ENCODE measurements at places on chromosomes 12 and 14.

- DNase-seq = no peak
These were observed 131.1 kb downstream of the PRKCH start for GRCh38 chr14:61452452-61452851.

- peak; percentile 99 for DNase-seq
These were observed 6.8 kb upstream of the CHD4 start for GRCh38 chr12:6613776-6614512.

DNA sequence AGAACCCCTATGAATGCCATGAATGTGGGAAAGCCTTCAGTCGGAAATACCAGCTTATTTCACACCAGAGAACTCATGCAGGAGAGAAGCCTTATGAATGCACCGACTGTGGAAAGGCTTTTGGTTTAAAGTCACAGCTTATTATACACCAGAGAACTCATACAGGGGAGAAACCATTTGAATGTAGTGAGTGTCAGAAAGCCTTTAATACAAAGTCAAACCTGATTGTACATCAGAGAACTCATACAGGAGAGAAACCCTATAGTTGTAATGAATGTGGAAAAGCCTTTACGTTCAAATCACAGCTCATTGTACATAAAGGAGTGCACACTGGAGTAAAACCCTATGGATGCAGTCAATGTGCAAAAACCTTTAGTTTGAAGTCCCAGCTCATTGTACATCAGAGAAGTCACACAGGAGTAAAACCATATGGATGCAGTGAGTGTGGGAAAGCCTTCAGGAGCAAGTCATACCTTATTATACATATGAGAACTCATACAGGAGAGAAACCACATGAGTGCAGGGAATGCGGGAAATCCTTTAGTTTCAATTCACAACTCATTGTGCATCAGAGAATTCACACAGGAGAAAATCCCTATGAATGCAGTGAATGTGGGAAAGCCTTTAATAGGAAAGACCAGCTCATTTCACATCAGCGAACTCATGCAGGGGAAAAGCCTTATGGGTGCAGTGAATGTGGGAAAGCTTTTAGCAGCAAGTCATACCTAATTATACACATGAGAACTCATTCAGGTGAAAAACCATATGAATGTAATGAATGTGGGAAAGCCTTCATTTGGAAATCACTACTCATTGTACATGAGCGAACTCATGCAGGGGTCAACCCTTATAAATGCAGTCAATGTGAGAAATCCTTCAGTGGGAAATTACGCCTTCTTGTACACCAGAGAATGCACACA lies 22.3 kb downstream of the ZNF268 start:
- DNase-seq = no peak

- no peak for DNase-seq
These were observed 459.4 kb downstream of the ETNK1 start for GRCh38 chr12:23084236-23084995.

GRCh38 chr12:102504871-102505270 lies 24.5 kb upstream of the IGF1 start:
- no peak for DNase-seq

DNA sequence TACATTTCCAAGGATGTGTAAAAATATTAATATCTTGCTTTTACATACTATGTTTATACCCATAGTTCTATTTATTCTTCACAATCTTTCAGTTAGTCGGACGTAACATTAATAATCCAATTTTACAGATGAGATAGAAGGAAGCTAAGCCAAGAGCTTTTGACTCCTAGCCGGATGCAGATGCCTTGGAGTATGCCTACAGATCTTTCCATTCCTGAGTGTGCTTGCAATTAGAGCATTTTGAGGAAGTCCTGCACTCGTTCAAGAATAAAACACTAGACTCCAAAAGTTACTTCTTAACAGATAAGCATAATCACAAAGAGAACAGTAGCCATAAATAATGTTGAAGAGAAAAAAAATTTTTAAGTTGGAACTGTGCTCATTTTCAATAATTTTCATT lies 337.6 kb upstream of the CLEC14A start:
- DNase-seq = no peak

GRCh38 chr14:76237349-76237990 lies 85.7 kb downstream of the GPATCH2L start:
- no peak for DNase-seq

DNA sequence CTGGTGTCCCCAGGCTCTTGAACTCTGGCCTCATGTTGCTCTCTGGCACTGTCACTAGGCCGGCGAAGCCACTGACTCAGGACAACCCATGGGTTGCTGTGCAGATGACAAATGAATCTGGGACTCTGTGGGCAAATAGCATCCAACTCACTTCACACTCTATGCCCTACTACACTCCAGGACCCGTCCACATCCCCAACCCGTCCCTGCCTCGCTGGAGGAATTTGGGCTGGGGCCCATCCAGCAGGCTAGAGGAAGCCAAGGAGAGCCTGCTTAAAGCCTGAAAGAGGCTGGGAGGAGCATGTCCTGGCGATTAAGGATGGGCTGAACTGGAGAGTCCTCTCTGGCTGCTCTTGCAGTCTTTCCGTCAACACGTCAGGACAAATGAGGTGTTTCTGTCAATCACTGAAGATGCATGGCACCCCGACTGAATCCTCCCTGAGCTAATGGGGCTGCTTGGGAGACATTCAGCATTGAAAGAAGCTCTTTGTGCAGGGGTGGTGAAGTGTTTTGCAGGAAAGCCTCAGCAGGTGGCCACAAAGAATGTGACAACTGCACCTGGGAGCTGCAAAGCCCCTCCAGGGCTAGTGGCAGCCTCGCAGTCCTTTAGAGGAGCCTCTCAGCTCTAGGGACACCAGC lies 71.7 kb downstream of the ANO2 start:
- peak; percentile 90 for DNase-seq

GRCh38 chr12:68465227-68465626 lies 133.1 kb upstream of the MDM1 start:
- DNase-seq = no peak

- peak; percentile 73 for DNase-seq
These were observed 35.2 kb downstream of the SCARB1 start for GRCh38 chr12:124828264-124829007.

DNA sequence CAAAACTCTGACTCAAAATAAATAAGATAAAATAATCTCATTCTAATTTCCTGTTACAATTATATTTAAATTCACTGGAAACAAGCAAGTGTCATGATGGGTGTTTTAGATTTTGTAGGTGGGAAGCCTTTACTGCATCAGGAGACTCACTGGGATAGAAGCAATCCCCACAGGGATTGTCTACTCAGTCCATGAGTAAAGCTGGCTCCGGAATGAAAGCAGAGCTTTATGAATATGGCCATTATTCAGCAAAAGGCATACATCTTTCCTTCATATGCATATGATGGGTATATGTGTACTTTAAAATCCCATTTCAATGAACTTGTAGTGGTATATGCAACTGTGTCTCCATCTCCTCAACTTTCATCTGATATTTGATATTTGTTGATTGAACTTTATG lies 25.4 kb upstream of the PPM1H start:
- DNase-seq = no peak

DNA sequence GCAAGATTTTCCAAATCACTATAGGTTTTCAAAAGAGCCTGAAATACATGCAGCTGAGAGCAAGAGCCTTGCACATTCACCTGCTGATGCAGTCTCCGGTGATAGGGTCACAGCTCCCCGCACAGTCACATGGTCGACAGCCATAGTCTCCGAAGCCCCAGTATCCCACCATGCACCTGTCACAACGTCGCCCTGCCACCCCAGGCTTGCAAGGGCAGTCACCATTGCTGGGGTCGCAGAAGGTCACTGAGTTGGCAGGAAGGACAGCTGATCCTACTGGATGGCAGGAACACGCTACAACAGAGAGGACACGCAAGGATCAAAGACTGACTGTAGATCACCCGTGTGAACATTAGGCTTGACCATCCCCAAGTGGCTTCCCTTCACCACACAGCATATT lies 107.1 kb downstream of the NTN4 start:
- no peak for DNase-seq

DNA sequence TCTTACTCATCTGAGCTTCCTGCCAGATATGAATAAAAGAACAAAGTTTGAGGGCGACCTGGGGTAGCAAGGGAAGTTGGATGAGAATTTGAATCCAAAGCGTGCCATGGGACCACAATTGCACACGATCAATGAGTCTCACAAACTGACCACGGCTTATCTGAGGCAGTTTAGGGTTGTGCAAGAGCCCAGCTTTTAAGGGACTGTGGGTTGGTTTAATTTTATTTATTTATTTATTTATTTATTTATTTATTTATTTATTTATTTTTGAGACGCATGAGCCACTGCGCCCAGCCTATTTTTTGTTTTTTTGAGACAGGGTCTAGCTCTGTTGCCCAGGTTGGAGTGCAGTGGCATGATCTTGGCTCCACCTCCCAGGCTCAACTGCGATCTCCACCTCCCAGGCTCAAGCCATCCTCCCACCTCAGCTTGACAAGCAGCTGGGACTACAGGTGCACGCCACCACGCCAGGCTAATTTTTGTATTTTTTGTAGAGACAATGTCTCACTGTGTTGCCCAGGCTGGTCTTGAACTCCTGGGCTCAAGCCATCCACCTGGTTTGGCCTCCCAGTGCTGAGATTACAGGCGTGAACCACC lies 1.1 kb downstream of the AMDHD1 start:
- DNase-seq = no peak

DNA sequence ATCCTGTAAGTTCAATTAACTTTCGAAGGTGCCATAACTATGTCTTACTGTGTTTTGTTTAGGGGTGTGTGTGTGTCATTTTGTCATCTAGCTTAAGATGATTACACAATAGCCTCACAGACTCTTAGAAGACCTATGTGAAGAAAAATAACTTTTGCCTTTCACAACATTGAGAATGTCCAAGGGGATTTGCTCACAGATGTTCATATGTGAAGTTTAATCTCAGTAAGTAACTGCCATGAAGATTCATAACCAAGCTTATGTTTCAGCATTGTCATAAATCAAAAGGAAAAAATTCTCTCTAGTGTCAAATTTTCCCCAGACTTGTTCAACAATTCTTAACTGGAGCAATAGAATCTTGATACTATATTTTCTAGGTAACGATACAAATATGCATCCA lies 226.1 kb upstream of the PRKD1 start:
- no peak for DNase-seq

GRCh38 chr12:106051853-106052531 lies 86.8 kb downstream of the NUAK1 start:
- DNase-seq = no peak

DNA sequence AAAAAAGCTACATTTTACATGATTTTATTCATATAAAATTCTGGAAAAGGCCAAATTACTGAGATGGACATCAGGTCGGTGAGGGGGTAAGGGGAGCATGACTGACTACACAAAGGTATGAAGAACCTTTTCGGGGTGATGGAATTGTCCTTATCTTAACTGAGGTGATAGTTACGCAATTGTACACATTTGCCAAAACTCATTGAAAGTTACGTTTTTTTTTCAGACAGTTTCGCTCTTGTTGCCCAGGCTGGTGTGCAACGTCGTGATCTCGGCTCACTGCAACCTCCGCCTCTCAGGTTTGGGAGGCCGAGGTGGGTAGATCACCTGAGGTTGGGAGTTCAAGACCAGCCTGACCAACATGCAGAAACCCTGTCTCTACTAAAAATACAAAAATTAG lies 29.4 kb upstream of the PLEKHG3 start:
- DNase-seq = no peak

DNA sequence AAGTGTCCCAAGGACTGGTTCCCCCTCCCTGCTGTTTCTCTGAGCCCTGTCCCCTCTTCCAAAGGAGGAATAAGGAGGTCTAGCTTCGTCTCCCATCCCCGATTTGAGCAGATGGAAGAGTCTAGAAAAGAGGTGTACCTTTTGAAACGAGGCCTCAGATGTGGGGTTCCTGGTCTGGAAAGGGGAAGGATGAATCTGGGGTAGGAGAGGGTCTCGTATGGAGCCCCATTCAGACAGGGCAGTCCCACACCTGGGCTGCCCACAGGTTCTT lies 13.3 kb downstream of the MEG3 start:
- DNase-seq = no peak

GRCh38 chr12:59548930-59549329 lies 46.9 kb upstream of the SLC16A7 start:
- DNase-seq = peak; percentile 60

DNA sequence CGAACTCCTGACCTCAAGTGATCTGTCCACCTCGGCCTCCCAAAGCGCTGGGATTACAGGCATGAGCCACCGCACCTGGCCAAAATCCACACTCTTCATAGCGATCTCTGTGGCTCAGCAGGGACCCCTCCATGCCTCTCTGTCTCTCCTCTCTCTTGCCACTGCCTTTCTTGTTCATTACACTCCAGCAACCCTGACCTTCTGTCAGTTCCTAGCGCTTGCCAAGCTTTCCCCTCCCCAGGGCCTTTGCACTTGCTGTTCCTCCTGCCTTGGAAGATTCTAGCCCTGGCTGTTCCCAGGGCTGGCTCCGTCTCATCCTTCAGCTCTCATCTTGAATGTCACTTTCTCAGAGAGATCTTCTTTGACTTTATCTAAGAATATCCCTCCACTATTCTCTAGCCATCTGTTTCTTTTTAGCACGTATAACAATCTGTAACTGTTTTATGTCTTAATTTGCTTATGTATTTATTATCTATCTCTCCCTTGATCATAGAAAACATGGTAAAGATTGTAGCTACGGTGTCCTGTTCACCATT lies 38.9 kb upstream of the MAP1LC3B2 start:
- DNase-seq = no peak

GRCh38 chr14:29858299-29858698 lies 69.3 kb downstream of the PRKD1 start:
- no peak for DNase-seq

GRCh38 chr12:10982244-10982643 lies 4.5 kb downstream of the TAS2R50 start:
- no peak for DNase-seq

DNA sequence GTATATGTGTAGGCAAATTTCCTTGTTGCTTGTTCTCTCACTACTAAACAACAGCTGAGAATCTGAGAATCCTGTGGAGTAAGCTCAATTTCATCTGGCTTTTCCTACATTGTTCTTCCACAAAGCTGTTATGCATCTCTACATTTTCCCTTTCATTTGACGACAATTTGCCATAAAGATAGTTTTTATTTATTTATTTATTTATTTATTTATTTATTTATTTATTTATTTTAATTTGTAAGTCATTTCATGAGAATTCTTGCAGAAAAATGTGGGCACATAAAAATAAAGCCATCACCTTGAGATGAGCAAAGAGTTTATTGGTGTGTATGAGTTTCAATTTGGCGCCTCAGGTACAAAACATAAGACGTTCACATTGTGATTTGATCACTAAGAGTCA lies 545.9 kb upstream of the SEL1L start:
- DNase-seq = no peak

GRCh38 chr12:76276499-76277151 lies 71.6 kb downstream of the BBS10 start:
- DNase-seq = peak; percentile 22

Measured in endodermal cell (in vitro differentiated cells).